ENCODE measurements at places on chromosomes 6 and 20.

DNA sequence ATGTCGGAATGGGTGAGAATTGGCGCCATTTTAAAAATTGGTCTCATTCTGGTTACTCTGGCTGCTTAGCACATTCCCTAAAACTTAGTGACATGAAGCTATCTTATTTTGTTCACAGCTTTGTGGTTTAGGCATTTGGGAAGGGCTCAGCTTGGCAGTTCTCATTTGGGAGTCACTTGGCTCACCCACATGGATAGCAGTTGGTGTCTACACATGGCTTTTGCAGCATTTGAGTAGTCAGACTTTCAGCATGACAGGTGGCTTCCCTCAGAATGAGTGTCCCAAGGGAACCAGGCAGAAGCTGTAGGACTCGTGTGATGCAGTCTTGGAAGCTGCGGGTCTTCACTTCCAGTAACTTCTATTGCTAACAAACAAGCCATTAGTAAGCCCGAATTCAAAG, 64.6 kb downstream of the UST start:
- DNase-seq, result no peak

DNA sequence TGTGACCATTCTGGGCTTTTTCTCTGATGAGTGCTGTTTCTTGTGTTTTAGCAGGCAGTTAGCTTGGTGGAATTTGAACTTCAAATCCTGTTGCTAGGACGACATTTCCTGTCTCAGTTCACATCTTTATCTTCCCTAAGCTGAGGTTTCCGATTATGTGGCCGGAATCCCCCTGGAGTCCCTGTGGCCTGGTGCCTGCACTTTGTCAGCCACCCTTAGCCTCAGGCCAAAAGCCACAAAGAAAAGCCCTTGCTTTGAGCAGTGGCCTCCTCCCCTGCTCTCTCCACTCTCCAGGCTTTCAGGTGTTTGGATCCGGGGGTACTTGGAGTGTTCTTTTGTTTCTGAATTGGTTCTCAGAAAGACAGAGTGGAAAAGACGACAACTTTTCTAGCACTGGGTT, 59.9 kb upstream of the PMEPA1 start:
- no peak for DNase-seq

- DNase-seq, result no peak
Measured at GRCh38 chr6:31450751-31451150, 47.2 kb upstream of the MICB start.

- no peak for DNase-seq
Measured at GRCh38 chr20:56628873-56629463, at the start of gene TFAP2C. TSS of gene TFAP2C (plus strand) at chr20:56629306. CDS start at chr20:56629545, 239 bp downstream.

DNA sequence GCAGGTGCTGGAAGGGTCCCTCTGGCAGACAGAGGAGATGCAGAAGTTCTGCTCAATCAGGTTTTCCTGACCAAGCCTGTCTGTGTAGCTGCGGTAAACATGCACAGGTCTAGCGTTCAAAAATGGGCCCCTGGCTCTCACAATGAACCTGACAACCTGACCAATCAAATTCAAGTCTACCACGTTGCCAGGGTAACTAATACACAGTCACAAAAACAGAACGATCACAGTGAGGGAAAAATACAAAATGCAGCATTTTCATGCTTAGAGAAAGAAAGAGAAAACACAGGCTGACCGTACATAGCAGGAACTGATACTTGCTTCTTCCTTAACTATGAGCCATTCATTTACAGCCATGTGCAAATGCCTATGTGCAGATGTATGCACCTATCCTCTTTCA, 353.1 kb upstream of the TSHZ2 start:
- DNase-seq, result no peak

GRCh38 chr6:105561486-105561885, 158.6 kb upstream of the PREP start:
- DNase-seq, result no peak

GRCh38 chr6:30060606-30061091, 416 bp upstream of the POLR1H start:
- no peak for DNase-seq
